ENCODE measurements at places on chromosomes 12 and 14.
A peak's percentile ranks its signal among the peaks of the same experiment; 100 is the strongest.

GRCh38 chr14:82414853-82415539 is 881.3 kb upstream of the SEL1L start:
- DNase-seq: no peak

GRCh38 chr12:99959549-99960170 is 25.1 kb downstream of the ANKS1B start:
- no peak for DNase-seq

GRCh38 chr12:92445253-92446082 is 257.3 kb upstream of the PLEKHG7 start:
- peak; percentile 42 for DNase-seq

DNA sequence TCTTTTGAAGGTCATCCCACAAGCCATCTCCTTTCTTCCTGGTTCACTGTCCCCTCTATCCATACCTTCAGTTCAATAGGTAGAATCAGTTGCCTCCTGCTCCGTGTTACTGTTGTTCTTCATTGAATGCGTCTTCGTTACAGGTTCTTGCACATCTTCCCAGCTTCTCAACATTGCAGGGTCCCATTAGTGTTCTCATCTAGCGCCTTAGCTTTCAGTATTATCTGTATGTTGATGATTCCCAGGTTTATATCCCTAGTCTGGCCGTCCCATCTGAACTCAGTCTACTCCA is 2.0 kb downstream of the SCFD1 start:
- DNase-seq: no peak

- no peak for DNase-seq
Observed at GRCh38 chr12:58819345-58819744, 101.0 kb downstream of the LRIG3 start.

DNA sequence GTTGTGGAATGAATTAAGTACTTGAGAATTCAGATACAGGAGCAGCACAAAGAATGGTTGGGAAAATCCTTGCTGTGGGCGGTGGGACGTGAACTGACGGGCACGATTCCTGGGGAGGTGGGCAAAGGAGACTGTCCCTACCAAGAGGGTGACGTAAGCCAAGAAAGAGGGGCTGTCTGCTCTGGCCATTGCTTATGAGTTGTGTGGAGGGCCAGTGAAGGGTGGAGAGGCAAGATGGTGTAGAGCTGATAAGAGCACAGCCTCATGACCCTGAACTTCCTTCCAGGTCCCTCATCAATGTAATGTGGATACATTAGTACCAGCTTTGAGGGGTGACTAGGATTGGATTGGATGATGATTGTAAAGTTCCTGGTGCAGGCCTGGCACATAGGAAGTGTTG is 50.2 kb downstream of the WDR20 start:
- DNase-seq: no peak

- no peak for DNase-seq
Observed at GRCh38 chr14:103510724-103511693, 11.6 kb downstream of the CKB start.

GRCh38 chr14:104925855-104926609 is 1.4 kb downstream of the PLD4 start:
- DNase-seq: no peak

DNA sequence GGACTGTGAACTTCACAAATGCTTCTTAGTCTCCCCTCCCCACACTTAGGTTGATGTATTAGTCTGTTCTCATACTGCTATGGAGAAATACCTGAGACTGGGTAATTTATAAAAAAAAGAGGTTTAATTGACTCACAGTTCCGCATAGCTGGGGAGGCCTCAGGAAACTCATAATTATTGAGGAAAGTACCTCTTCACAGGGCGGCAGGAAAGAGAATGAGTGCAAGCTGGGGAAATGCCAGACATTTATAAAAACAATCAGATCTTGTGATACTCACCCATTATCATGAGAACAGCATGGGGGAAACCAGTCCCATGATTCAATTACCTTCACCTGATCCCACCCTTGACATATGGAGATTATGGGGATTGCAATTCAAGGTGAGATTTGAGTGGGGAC is 178.8 kb downstream of the SLC38A4 start:
- DNase-seq: no peak

DNA sequence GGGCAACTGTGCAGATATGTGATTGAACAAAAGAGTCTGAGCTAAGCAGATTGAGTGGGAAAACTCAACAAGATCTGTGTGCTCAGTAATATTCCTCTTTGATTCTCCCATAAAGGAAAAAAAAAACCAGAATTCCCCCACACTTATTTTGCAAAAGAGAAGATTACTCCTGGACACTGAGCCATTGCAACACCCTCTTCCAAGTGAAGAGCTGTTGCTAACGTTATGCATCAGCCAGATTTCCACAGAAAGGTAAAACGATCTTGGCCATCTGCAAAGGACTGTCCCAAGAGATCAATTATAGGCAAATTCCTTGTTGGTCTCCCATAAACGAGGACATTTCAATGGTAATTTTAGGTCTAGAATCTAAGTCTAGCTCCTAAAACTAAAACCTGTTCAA is 587.7 kb downstream of the C12orf50 start:
- no peak for DNase-seq

DNA sequence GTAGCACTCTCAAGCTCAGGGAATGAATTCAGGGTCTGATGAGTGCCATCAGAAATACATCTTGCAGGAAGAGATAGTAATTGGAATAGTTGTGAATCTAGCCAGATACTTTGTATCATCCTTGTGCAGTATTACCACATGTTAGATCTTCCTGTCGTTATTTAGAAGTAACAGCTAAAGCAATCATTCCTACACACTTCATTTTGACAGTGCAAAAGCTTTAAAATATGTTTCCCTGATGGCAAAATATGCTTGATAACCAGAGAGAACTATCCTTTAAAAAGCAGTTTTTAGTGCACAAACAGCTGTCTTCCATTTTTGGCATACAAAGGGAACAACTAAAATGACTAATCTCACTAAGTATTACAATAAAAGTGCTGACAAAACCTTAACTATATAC is 149.5 kb upstream of the SLC38A2 start:
- DNase-seq: no peak
